ENCODE measurements at places on chromosomes 2 and 18. TPM values are rescaled to one million over a fixed set of nuclear protein-coding genes. Genes with fewer than 3 reads are reported as not detected.

LDLRAD4 gene
- total RNA-seq: 6.2 TPM

- no peak overlapping the region for H3K27ac ChIP-seq
- no peak overlapping the region for H3K4me3 ChIP-seq
- no peaks in the 10 kb centered on the region for H3K4me1 ChIP-seq
- DNase-seq: no peak
Measured at GRCh38 chr2:121382744-121383143, 97.7 kb upstream of the TFCP2L1 start.

DNA sequence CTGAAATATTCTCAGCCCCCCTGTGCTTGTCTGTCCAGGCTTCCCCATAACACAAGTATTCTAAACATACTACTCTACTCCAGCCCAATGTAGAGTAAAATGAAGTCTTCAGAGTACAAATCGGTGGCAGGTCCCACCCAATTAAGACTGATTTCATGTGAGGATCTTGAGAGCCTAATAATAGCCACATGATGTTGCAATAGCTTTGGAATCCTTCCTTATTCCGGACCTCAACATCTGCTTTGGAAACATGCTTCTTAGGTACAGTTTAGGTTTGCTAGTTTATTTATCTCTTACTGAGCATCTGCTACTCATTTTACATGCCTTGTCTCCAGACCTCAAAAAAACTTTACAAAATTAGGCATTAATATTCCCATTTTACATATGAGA is 207.3 kb upstream of the RAB6C start:
- DNase-seq: no peak
- H3K4me3 ChIP-seq: no peak overlapping the region
- no peak overlapping the region for H3K27ac ChIP-seq
- H3K27me3 ChIP-seq: no peaks in the 10 kb centered on the region
- no peaks in the 10 kb centered on the region for H3K4me1 ChIP-seq

DNA sequence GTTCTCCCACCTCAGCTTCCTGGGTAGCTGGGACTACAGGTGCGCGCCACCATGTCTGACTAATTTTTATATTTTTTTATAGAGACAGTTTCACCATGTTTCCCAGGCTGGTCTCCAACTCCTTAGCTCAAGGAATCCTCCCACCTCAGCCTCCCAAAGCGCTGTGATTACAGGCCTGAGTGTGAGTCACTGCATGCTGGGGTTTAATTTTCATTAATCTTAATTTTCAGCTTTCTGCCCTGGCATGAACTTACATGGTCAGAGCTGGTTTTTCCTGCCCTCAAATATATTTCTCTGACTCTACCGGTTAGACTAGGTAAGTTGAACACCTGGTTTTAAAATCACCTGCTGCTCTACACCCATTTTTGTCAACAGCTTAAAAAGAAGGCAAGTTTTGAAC is 3.1 kb downstream of the MARCHF7 start:
- no peak overlapping the region for H3K4me3 ChIP-seq
- DNase-seq: no peak
- H3K27me3 ChIP-seq: no peaks in the 10 kb centered on the region
- peaks cover 55% of the 10 kb centered on the region for H3K4me1 ChIP-seq
- peaks cover 32% of the 10 kb centered on the region for H3K36me3 ChIP-seq
- H3K27ac ChIP-seq: peak overlapping the region; percentile 50

All from WTC11 (cell line).